Fibroblast of skin of back (primary cell): ENCODE measurements at places on chromosomes 7 and 10.

DNA sequence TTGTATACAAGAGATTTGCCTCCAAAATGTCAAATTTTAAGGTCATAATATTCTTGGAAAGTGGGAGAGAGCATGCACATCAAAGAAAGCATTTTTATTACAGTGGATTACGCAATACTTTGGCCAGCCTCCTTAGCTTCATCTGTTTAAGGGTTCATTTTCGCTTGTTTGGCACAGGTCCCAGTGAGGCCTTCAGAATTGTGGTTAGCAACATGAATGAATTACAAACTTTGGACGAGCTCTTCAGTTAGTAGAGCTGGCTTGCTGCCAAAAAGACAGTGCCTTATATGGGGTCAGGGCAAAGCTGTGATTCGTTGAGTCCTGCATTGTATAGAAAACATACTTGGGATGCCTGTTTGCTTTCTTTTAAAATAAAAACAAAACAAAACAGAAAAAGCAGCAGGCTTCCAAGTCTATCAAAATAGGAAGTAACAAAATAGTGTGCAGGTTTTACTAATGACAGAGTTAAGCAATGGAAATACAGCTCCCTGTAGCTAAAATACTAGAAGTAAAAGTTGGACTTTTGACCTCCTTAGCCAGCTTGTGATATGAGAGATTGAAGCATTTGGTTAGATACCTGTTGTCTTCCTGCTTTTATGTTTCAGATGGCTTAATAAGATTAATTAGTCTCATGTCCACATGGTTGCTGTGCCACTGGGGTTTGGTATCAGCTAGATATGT is 190.8 kb downstream of the MLLT10 start:
- DNase-seq: peak; percentile 99

GRCh38 chr10:66209025-66209424 is 716.8 kb upstream of the LRRTM3 start:
- peak; percentile 60 for DNase-seq

GRCh38 chr7:54015251-54015650 is 526.9 kb upstream of the VSTM2A start:
- DNase-seq: no peak

- no peak for DNase-seq
Observed at GRCh38 chr10:34690383-34691049, 124.6 kb downstream of the PARD3 start.

GRCh38 chr10:6473430-6473829 is 106.6 kb downstream of the PRKCQ start:
- DNase-seq: no peak

DNA sequence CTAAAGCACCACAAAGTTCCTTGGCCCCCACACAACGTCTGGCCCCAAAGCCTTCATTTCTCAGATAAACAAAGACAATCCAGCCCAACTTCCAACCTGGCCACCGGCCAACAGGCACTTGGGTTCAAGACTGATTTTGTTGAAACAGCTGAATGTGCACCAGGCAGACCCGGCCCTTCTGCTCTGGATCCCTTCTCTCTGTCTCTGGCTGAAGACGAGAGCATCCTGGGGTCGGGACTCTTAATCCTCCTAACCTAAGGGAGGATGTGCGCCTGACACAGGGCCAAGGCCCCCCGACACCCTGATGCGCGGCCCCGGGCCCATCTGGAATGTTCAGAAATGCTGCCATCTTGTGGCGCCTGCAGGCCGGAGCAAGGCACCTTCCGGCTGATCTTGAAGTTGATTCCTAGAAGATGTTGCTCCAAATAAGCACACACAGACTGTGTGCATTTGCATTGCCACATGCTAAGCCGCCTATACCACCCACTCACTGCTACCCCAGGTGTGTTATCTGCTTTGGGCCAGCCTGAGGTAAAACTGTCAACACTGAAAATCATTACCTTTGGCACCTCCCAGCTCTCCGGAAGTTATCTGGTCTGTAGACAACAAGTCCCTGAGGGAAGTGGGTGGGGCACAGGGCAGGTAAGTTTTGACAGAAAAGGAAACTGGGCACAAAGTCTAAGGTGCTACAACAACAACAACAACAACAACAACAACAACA is 98.4 kb upstream of the HABP2 start:
- peak; percentile 16 for DNase-seq

- no peak for DNase-seq
Observed at GRCh38 chr10:113226399-113226798, 276.4 kb downstream of the TCF7L2 start.

DNA sequence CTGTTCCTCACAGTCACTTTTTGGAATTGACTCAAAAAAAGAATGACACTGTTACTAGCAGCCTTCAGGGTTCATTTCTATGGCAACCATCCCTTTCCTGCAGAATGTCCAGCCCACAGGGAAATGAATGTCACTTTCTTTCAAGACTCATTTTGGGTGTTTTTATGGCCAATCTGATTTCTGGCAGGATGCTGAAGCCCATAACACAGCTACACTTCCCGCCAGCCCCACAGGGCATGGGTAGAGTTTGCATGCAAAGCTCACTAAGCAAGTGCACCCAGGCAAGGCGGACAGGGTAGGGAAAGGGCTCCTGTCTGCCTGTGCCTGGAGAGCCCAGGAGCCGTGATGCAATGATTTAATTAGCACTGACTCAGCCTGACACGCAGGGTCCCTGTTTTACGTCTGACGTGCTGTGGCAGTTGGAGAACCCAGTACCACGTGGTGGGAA is 26.1 kb upstream of the GPAM start:
- DNase-seq: no peak

GRCh38 chr7:74449809-74450397 is 3.8 kb upstream of the GTF2IRD1 start:
- peak; percentile 54 for DNase-seq

DNA sequence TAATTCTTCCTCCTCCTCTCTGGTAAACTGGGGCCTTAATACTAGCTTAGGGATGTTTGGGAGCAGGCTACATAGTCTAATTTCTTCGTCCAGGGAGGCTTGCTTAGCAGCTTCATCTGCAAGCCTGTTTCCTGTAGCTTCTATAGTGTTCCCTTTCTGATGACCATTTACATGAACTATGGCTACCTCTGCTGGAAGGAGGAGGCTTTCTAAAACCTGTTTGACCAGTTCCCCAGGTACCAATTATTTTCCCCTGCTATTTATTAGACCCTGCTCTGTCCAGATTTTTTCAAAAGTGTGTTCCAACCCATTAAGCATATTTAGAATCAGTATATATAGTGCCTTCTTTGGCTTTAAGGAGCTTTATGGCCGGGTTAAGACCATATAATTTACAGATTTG is 38.8 kb upstream of the DNAH11 start:
- no peak for DNase-seq

DNA sequence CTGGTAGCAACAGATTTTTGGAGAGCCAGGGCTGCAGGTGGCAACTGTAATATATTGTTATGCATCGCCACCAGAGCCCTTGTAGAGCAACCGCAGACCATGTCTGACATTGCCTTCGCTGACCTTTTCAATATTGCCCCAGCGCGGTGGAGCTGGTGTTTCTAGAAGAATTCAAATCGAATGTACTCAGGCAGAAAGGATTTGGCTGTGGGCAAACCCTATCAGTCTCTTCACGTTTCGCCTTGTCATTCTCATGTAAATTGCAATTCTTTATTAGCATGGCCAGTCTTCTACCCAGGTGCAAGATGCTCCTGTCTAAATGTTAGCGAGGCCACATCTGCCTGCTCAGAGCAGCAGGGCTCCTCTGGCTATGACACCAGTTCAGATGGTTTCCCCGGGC is 490.2 kb upstream of the AUTS2 start:
- no peak for DNase-seq

DNA sequence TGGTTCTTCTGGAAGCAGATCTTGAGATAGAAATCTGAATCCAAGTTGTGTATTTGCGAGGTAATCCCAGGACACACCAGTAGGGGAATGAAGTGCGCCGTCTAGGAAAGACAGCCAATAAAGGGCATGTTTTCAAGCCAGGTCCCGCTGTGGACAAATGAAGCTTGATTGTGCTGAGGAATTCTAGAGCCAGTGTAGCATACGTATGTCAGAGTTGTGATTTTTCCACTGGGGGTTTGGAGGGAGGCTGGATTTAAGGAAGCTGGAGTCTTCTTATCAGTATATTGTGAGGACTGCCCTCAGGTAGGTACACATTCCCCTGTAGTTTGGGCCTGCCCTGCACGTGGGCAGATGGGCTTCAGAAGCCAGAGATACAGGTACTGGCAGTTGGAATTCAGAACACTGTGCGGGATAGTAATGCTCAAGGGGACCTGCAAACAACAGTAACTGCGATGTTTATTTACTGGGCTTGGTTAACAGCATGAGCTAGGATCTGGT is 50.9 kb downstream of the GALNT11 start:
- DNase-seq: peak; percentile 8

GRCh38 chr7:47881256-47881655 is 67.0 kb downstream of the PKD1L1 start:
- DNase-seq: no peak

DNA sequence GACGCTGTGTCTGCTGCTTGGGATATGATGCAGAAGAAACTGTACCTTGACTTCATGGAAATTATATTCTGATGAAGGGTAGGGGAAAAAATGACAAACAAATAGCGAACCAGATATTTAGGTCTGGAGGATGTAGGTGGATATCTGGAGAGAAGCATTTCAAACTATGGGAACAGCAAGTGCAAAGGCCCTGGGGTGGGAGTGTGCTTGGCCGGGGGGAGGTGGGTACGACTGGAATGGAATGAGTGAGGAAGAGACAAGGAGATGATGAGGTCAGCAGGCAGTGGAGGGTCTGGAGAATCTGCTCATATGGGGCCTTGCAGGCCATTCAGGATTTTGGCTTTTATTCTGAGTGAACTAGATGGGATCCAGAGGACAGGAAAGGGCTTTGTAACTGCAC is 65.2 kb downstream of the TLL2 start:
- no peak for DNase-seq

- DNase-seq: no peak
Observed at GRCh38 chr7:14324767-14325166, 335.3 kb upstream of the ETV1 start.

- DNase-seq: no peak
Observed at GRCh38 chr10:77843264-77843663, 83.3 kb downstream of the DLG5 start.

DNA sequence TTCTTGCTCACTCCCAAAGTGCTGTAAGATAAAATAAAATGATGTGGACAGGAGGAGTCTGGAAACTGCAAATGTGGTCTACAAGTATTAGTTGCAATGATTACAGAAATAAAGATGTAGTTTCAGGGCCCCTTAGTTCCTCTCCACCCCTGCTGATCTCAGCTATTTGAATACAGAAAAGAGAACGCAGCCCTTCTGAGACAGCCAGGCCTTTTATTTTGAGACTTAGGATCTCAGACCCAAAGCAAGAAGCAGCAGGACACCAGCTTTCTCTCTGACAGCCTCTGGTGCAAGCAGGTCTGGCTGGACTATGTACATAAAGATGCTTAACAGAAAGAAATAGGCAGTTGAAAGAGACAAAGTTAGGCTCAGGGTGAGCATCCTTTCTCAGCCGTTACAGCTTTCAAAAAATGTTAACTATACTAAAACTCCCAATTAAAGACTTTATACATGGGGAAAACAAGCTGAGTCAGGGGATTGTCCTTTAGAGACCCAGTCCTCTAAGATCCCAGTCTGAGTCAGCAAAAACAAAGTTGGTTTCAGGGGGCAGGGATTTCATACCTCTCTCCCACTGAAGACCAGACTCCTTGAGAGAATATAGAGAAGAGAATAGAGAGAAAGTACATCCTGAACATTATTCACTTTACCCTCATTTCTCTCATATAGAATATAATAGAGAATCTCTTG is 220.4 kb downstream of the TMEM178B start:
- DNase-seq: no peak

DNA sequence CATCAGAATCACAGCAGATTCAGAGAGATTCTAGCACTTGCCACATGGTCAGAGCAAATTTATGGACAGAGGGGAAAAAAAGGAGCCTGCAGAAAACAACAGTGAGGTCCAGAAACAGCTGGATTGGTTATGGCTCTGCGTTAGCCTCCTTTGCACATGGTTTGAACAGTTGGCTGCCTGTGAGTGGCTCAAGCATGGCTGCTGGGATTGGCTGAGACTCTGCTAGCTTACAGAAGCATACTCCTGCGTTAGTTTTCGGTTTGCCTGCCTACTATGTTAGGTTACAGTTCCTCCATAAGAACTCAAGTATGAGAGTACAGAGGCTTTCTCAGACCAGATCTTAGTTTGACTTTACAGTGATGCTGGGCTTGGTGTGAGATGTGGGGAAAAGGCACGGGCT is 80.7 kb upstream of the WDR11 start:
- DNase-seq: no peak

- no peak for DNase-seq
Observed at GRCh38 chr7:494259-494687, 25.4 kb downstream of the PDGFA start.

GRCh38 chr10:1635340-1635739 is 102.0 kb downstream of the ADARB2 start:
- DNase-seq: no peak

GRCh38 chr10:110387983-110388686 is 83.4 kb upstream of the SMNDC1 start:
- no peak for DNase-seq

DNA sequence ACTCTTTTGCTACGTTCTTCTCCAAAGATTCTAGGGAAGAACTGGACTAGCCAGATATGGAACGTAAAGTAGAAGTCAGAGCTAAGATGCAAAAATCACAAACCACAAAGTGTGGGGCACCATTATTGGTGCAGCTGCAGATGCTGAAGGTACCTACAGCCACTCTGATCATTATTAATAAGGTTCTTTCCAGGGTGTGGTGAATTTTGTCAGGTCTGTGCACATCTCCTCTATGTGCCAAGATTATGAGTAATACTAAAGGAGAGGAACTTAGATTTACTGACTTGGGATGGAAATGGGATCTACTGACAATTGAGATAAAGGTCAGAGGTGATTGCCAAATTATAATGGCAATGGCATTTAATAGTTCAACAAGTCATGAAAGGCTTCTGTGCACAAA is 148.2 kb downstream of the RAPGEF5 start:
- no peak for DNase-seq

GRCh38 chr7:38394660-38395059 is 121.2 kb upstream of the TARP start:
- DNase-seq: no peak

GRCh38 chr10:88892222-88892967 is 12.3 kb downstream of the STAMBPL1 start:
- DNase-seq: peak; percentile 73

GRCh38 chr7:100469227-100470044 is 5.4 kb upstream of the SPACDR start:
- DNase-seq: peak; percentile 63

DNA sequence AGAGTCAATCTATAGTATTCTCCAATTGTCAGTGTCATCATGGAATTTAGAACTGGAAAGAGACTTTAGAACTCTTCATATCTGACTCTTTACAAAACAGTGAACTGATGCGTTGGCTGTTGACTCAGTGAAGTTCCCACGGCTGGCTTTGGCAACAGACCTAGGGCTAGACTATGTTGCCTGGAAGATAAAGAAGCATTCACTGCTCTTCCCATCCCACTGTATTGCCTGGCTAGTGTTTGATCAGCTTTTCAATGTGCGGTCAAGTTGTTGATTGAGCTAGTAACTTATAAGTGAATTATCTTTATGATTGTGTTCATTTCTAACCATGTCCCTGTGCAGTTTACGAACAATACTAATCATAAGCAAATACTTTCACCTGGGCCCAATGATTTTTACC is 365.7 kb upstream of the LRGUK start:
- DNase-seq: no peak
